CD4-positive, alpha-beta T cell (primary cell): ENCODE measurements at places on chromosomes 13 and 19.

- no peak for DNase-seq
Observed at GRCh38 chr13:40635315-40635995, 31.0 kb downstream of the FOXO1 start.

DNA sequence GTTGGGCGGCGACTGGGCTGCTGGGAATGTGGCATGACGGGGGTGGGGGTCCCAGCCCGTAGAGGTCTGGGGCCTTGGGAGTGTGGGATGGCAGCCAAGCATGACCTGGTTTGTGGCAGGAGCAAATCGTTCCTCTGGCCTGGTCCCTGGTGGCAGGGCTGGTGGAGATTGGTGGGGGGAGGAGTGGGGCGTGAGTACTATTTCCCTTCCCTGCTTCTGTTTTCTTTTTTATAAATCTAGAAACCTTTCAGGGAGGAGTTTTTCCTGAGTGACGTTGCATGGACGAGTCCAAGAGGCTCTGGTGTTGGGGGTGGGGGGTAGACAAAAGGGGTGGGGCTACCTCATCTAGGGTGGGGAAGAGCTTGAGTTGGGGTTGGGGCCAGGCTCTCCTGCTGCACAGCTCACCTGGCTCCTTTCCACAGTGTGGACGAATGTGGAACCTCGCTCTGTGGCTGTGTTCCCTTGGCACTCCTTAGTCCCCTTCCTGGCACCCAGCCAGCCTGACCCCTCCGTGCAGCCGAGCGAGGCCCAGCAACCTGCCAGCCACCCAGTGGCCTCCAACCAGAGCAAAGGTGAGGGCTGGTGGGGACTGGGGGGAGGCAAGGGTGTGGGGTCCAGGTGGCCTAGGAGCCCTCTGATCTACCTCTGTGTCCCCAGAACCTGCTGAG is 15.4 kb upstream of the PRR19 start:
- peak; percentile 13 for DNase-seq

DNA sequence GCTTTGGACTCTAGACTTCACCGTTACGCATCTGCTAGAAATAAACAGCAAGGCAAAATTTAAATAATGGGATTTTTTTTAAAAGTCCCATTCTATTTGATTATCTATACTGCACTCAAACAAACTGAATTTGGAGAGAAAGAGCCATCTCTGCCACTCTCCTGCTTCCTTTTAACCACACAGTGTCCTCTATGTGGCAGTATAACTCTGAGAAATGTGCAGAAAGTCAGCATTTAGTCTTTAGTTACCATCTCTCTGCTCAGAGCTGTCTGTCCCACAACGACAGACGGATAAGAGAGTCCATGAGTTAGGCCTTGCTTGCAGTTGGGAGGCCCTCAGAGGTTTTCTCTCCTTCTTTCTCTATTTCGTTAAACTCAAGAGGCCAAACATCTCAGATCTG is 21.2 kb downstream of the CCNA1 start:
- no peak for DNase-seq

GRCh38 chr19:40348961-40349507 is 539 bp downstream of the PLD3 start:
- no peak for DNase-seq

- DNase-seq = no peak
Observed at GRCh38 chr19:16337809-16338469, 13.3 kb downstream of the KLF2 start.
